Upper lobe of right lung (tissue), 1 donor: ENCODE measurements at places on chromosomes 5 and 9. TPM values are rescaled to one million over a fixed set of nuclear protein-coding genes. Genes with fewer than 3 reads are reported as not detected.

GRCh38 chr9:122334916-122335315, 35.9 kb upstream of the PTGS1 start:
- peaks cover 3% of the 10 kb centered on the region for H3K4me1 ChIP-seq
- no peak overlapping the region for H3K4me3 ChIP-seq
- H3K27ac ChIP-seq: no peak overlapping the region
- no peaks in the 10 kb centered on the region for H3K36me3 ChIP-seq
- DNase-seq: no peak
- no peaks in the 10 kb centered on the region for H3K27me3 ChIP-seq

- no peak overlapping the region for H3K4me3 ChIP-seq
- DNase-seq: no peak
- peaks cover 9% of the 10 kb centered on the region for H3K4me1 ChIP-seq
- no peaks in the 10 kb centered on the region for H3K36me3 ChIP-seq
- no peaks in the 10 kb centered on the region for H3K27me3 ChIP-seq
Observed at GRCh38 chr5:61582887-61583286, 250.8 kb downstream of the ZSWIM6 start.

DNA sequence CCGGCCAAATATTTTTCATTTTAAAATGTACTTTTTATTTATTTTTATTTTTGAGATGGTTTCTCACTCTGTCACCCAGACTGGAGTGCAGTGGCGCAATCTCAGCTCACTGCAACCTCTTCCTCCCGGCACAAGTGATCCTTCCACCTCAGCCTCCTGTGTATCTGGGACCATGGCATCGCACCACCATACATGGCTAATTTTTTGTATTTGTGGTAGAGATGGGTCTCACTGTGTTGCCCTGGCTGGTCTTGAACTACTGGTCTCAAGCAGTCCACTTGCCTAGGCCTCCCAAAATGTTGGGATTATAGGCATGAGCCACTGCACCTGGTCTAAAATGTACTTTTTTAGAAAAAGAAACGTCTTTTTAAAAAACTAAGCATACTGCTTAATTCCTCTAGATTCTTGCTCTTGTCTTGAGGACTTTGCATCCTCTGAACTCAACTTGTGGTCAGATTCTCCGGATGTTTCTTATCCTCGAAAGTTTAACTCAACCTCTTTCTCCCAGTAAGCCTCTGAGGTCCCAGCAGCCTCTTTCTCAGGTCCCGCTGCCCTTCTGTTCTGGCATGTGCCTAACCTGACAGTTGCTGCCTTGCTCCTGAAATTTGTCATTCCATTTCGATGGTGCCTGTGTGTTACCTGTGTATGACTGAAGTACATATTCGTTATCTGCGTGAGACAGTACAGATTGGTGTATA, 63.0 kb downstream of the TRIO start:
- H3K4me3 ChIP-seq: no peak overlapping the region
- DNase-seq: no peak
- no peaks in the 10 kb centered on the region for H3K27me3 ChIP-seq

GRCh38 chr9:132729235-132729890, 59.1 kb downstream of the GTF3C4 start:
- no peak for DNase-seq
- H3K27me3 ChIP-seq: no peaks in the 10 kb centered on the region
- no peaks in the 10 kb centered on the region for H3K36me3 ChIP-seq
- H3K4me1 ChIP-seq: no peaks in the 10 kb centered on the region

DNA sequence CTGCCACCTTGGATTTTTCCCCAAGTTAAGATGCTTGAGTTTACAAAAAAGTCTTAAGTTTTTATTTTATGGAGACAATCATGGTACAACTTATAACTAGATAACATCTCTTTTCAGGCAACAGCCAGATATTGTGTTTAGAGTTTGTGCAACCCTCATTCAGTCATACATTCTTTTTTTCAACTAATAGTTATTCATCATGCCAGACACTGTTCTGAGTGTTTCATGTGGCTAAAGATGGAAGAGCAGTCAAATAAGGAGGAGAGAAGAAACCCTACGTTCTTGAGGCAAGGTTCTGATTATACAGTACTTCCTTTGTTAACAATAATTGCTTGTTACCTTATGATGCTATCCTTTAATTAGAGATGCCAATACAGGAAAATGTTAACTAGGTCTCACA, 42.1 kb upstream of the ZNF462 start:
- H3K27me3 ChIP-seq: no peaks in the 10 kb centered on the region
- H3K4me3 ChIP-seq: no peak overlapping the region
- DNase-seq: no peak
- H3K4me1 ChIP-seq: no peaks in the 10 kb centered on the region
- H3K36me3 ChIP-seq: no peaks in the 10 kb centered on the region

Gene ZCCHC10
- 17.0 TPM for total RNA-seq

Gene DOLK
- 15.5 TPM for total RNA-seq

Gene ELOVL7
- total RNA-seq: 8.2 TPM
